ENCODE measurements at places on chromosomes 12 and 14.

DNA sequence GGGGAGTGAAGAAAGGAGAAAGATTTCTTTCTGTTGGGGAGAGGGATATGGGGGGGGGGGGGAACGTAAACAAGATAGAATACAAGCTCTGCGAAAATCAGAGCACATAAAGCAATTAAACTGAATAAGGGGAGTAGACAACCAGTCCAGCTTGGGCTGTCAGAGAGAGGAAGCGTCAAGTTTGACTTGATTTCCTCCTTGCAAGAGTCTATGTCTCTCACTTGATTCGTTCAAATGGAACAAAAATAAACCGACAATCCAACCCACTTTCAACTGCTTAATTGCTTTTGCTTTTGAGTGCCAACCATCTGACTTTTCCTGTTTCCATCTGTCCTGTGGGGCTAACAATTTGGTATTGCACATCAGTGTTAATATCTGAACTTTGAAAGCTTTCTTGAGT, 942 bp downstream of the SYT1 start:
- H3K4me3 ChIP-seq, result peak overlapping the region; percentile 84
- no peaks in the 10 kb centered on the region for H3K27me3 ChIP-seq
- no peaks in the 10 kb centered on the region for H3K4me1 ChIP-seq
- DNase-seq, result no peak
- no peak overlapping the region for H3K27ac ChIP-seq

DNA sequence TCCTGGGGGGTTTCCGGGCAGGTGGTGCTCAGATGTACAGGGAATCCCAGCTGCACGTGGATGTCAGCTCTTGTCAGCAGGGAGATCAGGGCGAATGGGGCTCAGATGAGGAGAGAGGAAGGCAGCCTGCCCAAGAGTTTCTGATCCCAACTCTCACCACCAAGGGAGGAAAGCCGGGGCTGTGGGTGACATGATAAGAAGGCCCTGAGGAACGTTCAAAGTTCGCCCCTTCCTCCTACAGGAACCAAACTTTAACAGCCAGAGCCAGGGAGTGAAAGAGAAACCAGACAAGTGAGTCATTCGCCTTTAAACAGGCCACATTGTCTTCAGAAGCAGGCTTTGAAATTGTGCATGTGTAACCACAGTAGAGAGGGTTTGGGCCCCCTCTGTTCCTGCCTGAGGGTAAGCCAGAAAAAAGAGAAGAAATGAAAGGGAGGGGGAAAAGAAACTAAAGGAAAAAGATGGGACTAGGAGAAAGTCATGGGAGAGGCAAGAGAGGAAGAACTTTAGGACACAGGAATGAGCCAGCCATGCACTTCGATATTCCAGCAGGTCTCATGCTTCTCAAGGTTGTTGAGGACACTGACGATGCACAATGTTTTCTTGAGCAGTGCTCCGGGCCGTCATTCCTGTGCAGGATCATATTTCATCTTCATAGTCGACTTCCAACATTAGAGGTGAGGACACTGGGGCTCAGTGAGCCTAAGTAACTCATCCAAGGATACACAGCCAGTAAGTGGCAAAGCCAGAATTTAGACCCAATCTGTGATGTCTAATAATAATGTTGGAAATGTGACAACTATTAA, 691.4 kb upstream of the TBX3 start:
- H3K4me3 ChIP-seq, result no peak overlapping the region
- H3K27me3 ChIP-seq, result no peaks in the 10 kb centered on the region
- no peak overlapping the region for H3K27ac ChIP-seq
- H3K4me1 ChIP-seq, result no peaks in the 10 kb centered on the region
- DNase-seq, result no peak

GRCh38 chr12:132710043-132710404, 618 bp upstream of the PGAM5 start:
- no peaks in the 10 kb centered on the region for H3K27me3 ChIP-seq
- no peak for DNase-seq
- H3K4me1 ChIP-seq, result no peaks in the 10 kb centered on the region
- peak overlapping the region; percentile 64 for H3K27ac ChIP-seq

GRCh38 chr12:104615048-104615561, 158.4 kb downstream of the CHST11 start:
- no peaks in the 10 kb centered on the region for H3K27me3 ChIP-seq
- no peaks in the 10 kb centered on the region for H3K36me3 ChIP-seq
- DNase-seq, result no peak
- H3K4me1 ChIP-seq, result 0 out of 2 replicates have a peak, but pooled peaks cover 4% of the 10 kb centered on the region

- DNase-seq, result no peak
- peaks cover 7% of the 10 kb centered on the region for H3K4me1 ChIP-seq
- no peaks in the 10 kb centered on the region for H3K27me3 ChIP-seq
- H3K4me3 ChIP-seq, result no peak overlapping the region
Observed at GRCh38 chr12:46406352-46407027, 33.9 kb upstream of the SLC38A2 start.

- no peak overlapping the region for H3K27ac ChIP-seq
- H3K36me3 ChIP-seq, result no peaks in the 10 kb centered on the region
- no peak for DNase-seq
- H3K4me1 ChIP-seq, result no peaks in the 10 kb centered on the region
Observed at GRCh38 chr12:89873745-89874144, 165.1 kb upstream of the ATP2B1 start.

- H3K4me1 ChIP-seq, result no peaks in the 10 kb centered on the region
- H3K27me3 ChIP-seq, result no peaks in the 10 kb centered on the region
- DNase-seq, result no peak
- H3K27ac ChIP-seq, result no peak overlapping the region
Observed at GRCh38 chr12:42696406-42697149, 107.0 kb upstream of the PRICKLE1 start.

DNA sequence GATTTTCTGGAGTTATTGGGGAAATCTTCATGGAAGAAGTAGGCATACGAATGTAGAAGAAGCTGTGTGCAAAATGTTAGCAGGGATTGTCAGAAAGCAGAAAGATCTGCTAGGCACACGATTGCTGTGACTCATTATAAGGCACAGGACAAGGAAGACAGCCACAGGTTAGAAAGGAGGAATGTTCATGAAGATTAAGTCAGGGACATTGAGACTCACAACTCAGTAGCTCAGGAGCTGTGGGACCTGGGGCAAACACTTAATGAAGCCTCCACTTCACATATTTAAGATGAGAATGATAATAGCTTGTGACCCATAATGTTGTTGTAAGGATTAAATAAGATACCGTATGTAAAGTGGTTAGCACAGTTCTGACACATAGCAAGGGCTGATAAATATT, 26.6 kb upstream of the RTRAF start:
- no peaks in the 10 kb centered on the region for H3K27me3 ChIP-seq
- no peak for DNase-seq
- no peak overlapping the region for H3K4me3 ChIP-seq
- H3K36me3 ChIP-seq, result 0 out of 2 replicates have a peak, but pooled peaks cover 2% of the 10 kb centered on the region
- H3K4me1 ChIP-seq, result peaks cover 2% of the 10 kb centered on the region

DNA sequence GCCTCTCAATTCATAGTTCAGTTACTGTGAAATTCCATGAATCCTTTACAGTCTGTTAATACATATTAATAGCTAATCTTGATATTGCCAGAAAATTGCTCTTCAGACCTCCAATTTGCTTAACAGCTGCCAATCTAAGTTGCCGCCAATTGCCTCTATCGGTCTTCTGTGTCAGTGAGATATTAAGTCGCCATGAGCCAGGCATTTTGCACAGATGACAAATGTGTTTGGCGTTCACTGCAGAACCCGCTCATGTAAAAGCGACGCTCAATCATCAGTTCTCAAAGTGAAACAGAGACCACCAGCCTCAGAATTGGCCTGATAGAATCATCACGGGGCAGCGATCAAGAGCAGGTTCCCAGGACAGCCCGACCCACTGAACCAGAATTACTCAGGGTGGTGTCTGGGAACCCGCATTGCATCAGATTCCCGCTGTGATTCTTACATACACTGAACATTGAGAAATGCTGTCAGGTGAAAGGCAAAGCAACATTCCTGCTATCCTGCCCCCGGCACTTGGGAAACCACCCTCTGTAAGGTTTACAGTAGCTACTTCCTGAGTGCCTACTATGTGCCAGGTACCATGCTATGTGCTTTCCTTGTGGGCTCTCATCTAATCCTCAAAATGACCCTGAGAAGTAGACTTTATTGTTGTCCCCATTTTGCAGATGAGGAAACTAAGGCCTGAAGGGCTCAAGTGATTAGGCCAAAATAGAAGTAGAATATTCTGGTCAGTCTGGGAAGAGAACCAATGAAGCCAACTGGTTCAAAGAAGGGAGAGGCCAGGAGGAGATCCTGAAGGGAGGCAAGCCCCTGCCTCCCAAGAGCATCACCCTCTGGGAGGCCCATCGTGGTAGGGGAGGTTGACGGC, 216.4 kb downstream of the SLC41A2 start:
- H3K27me3 ChIP-seq, result no peaks in the 10 kb centered on the region
- no peak for DNase-seq
- H3K27ac ChIP-seq, result no peak overlapping the region

GRCh38 chr12:52082988-52083637, 3.6 kb downstream of the SMIM41 start:
- no peak overlapping the region for H3K27ac ChIP-seq
- no peaks in the 10 kb centered on the region for H3K36me3 ChIP-seq
- DNase-seq, result peak; percentile 85
- peaks cover 11% of the 10 kb centered on the region for H3K4me1 ChIP-seq
- no peak overlapping the region for H3K4me3 ChIP-seq
- peaks cover 14% of the 10 kb centered on the region for H3K27me3 ChIP-seq

All from H1 (cell line).